Activated CD4-positive, alpha-beta memory T cell treated with anti-CD3 and anti-CD28 coated beads, Interleukin-2, amount 10 ng/mL, durations not matched to agents 7 days and 5 days (primary cell): ENCODE measurements at places on chromosomes 11 and 22.

- H3K27ac ChIP-seq = no peak overlapping the region
- H3K4me3 ChIP-seq = no peak overlapping the region
- peaks cover 2% of the 10 kb centered on the region for H3K27me3 ChIP-seq
- H3K4me1 ChIP-seq = no peaks in the 10 kb centered on the region
- no peak for DNase-seq
- H3K36me3 ChIP-seq = no peaks in the 10 kb centered on the region
Observed at GRCh38 chr11:36333897-36334296, 37.8 kb downstream of the PRR5L start.

- H3K27ac ChIP-seq = no peak overlapping the region
- DNase-seq = no peak
- no peaks in the 10 kb centered on the region for H3K36me3 ChIP-seq
- H3K4me1 ChIP-seq = no peaks in the 10 kb centered on the region
- peaks cover 48% of the 10 kb centered on the region for H3K27me3 ChIP-seq
- no peak overlapping the region for H3K4me3 ChIP-seq
Observed at GRCh38 chr22:22141771-22142591, 102.6 kb upstream of the VPREB1 start.

DNA sequence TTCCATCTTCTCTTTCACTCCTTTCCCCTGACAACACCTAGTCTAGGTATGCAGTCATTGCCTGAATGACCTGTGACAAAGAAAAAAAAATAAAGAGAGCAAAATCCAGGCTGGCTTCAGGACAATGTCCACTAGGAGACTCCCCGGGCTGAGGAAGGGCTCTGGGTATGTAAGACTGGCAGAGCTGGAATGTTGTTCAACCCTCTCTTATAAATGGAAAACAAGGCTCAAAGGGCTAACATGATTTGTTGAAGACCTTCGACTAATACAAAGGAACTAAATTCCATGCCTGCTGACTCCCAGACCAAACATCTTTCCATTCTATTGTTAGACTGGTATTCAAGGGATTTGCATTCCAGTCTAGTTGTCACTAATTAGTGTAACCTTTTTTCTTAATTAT lies 122.2 kb downstream of the ARL14EP start:
- H3K4me1 ChIP-seq = no peaks in the 10 kb centered on the region
- no peak overlapping the region for H3K27ac ChIP-seq
- no peaks in the 10 kb centered on the region for H3K27me3 ChIP-seq
- H3K4me3 ChIP-seq = no peak overlapping the region

DNA sequence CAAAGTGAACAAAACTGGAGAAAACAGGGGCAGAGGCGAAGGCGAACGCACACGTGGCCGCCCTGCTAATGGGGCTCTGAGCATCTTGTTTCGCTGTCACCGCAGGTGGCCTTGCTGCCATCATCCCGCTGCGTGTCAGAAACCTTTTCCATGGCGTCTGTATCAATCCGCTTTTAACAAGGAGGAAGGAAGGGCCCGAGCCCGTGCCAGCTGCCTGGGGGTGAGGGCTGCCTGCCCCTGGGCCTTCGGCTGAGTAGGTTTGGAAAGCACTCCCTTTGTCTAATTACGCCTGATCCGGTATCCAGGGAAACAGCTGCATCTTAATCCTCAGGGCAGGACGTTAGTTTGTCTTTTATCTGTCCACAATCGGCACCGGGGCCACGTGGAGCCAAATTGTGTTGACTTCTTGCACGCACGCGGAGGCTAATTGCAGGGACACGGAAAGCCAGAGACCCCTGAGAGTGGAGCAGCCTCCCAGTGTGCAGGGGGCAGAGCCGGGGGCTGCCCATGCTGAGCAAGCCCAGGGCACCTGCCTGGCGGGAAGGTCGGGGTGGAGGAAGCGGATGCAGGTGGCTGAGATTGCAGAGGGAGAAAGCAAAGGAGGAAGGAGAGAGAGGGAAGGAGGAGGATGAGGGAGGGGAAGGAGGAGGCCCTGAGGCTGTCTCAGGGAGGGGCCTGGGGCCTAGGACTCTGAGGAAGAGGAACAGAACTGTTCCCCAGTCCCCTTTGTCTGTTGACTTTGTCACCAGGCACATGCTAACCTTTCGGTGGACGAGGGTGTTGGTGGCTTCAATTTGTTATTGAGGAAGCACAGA lies 19.2 kb upstream of the TH start:
- no peak for DNase-seq
- no peak overlapping the region for H3K4me3 ChIP-seq
- H3K27ac ChIP-seq = no peak overlapping the region
- no peaks in the 10 kb centered on the region for H3K36me3 ChIP-seq
- peaks cover 5% of the 10 kb centered on the region for H3K27me3 ChIP-seq

GRCh38 chr22:24571266-24571665 lies 15.5 kb downstream of the SNRPD3 start:
- H3K36me3 ChIP-seq = peaks cover 67% of the 10 kb centered on the region
- no peak overlapping the region for H3K27ac ChIP-seq
- no peak overlapping the region for H3K4me3 ChIP-seq
- peaks cover 2% of the 10 kb centered on the region for H3K4me1 ChIP-seq

- no peaks in the 10 kb centered on the region for H3K4me1 ChIP-seq
- H3K27ac ChIP-seq = no peak overlapping the region
- H3K27me3 ChIP-seq = peaks cover 1% of the 10 kb centered on the region
- H3K36me3 ChIP-seq = no peaks in the 10 kb centered on the region
- no peak overlapping the region for H3K4me3 ChIP-seq
Observed at GRCh38 chr11:87405843-87406242, 368.1 kb downstream of the TMEM135 start.

GRCh38 chr11:14270690-14271542 lies 88.1 kb downstream of the RRAS2 start:
- H3K4me3 ChIP-seq = peak overlapping the region; percentile 61
- DNase-seq = peak; percentile 65
- H3K27ac ChIP-seq = peak overlapping the region; percentile 85
- H3K36me3 ChIP-seq = peaks cover 51% of the 10 kb centered on the region
- H3K4me1 ChIP-seq = peaks cover 36% of the 10 kb centered on the region
- no peaks in the 10 kb centered on the region for H3K27me3 ChIP-seq
